NCI-H2081 (cell line): ENCODE measurements at places on chromosomes 3 and 15.

GRCh38 chr3:41103200-41103599 is 96.1 kb upstream of the CTNNB1 start:
- DNase-seq: no peak

DNA sequence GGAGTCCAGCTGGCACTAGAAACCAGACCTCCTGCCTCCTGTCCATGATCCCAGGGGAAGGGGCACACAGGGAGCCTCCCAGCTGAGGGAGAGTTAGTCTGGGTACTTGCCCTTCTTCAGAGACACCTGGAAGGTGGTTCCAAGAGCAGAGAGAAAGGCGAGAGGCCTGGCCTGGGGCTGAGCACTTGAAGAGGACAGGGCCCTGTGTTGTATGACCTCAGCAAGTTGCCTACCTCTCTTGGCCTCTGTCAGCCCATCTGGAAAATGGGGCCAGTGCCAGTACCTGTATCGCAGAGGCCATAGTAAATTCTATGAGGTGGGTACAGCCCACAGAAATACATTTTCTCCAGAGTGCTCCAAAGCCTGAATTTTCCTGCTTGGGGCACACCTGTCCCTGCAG is 19.5 kb downstream of the PTH1R start:
- DNase-seq: no peak

- peak; percentile 52 for DNase-seq
These were observed 73.8 kb upstream of the ZBED2 start for GRCh38 chr3:111668888-111669488.

DNA sequence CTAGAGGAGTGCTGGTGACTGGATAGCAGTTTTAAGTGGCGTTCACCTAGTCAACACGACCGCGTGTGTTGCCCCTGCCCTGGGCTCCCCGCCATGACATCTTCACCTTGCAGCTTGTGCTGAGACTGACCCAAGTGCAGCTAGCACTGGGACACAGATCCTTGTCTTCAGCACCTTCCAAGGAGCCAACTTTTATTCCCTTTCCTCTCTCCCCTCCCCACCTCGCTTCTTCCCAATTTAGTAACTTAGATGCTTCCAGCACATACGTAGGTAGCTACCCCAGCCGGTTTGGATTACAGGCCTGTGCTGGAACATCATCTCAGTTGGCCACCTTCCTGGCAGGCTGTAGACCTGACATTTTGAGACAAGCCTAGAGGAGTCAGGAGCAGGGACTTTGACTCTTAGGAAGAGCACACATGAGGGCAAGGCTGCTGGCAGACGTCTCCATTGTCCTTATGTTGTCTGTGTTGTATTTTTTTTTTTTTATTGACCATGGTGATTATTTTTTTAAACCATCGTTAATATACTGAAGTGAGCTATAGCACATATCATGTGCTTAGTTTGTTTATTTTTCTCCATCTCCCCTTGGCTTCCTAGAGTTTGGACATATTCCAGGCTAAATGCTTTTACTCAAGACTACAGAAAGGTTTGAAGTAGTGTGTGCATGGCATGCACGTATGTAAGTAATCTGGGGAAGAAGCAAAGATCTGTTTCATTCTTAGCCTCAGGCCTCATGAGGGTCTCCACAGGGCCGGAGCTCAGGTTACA is 61.1 kb downstream of the AAGAB start:
- DNase-seq: no peak

DNA sequence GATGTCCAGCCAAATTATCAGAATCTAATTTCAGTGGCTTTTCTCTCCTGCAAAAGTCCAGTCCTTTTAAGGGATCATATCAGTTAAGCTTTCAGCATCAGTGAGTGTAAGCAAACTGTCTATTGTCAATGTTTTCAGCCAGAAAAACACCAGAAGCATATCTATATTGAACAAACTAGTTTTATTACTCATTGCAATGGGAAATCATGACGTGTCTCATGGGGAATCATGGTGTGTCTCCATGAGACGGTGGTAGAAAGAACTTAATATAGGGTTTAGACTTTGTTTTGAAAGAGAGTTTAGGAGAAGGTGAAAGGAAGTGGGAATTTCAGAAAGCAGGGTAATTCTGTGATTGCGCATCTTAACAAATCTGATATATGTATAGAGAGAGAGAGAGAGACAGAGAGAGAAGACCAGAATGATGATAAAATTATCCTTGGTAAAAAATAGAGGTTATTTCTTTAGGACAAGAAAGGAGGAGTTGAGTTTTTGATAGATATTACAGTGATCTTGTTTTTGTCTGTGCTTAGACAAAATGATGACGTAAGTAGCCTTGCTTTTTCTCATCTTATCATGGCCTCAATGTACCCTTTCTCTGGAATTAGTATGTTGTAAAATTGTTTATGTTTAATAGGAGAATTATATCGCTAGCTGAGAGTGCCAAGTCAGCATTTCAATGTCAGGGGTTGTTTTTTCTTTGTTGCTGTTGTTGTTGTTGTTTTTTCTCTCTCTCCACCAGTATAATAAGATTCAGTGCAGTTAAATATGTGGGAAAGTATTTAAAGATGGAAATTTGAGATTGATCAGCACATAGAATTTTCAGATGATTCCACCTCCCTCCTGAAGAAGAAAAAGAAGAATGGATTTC is 129.9 kb upstream of the OSTN start:
- DNase-seq: no peak

DNA sequence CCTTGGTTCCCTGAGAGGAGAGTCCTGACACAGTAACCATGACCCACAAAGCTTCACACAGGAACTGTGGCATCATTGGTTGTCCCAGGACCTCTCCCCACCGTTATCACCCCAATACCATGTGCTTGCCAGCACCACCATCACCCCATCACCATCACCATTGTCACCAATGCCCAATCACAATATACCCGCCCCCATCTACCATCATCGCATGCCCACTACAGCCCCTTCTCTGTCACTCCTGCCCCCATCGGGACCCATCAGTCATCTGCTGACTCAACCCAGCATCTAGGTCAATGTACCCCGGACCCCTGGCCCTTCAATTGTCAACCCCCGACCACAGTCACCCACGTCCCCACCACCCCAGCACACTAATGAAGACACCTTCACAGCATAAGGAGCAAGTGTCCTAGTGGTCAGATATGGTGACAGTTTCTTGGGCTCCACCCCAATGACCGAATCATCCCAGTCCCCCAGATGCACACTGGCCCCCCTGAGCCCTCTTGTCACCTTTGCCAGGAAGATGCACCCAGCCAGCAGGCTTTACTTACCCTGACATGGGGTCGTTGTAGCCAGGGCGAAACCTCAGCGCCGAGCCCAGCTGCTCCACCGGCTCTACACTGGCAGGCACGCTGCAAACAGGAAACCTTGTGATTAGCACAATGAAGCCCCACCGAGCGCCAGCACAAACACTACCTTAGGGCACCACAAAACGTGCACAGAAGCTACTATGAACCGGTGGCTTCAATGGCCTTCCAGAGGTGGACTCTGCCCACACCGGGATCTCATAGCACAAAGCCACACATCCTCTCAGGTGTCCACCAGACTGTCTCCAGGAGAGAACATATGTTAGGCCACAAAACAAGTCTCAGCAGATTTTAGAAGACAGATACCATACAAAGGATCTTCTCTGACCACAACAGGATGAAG is 25.1 kb downstream of the SHISA5 start:
- no peak for DNase-seq

GRCh38 chr3:151303751-151304150 is 12.9 kb downstream of the GPR87 start:
- no peak for DNase-seq

- no peak for DNase-seq
These were observed 11.6 kb downstream of the H1-8 start for GRCh38 chr3:129554356-129555152.

DNA sequence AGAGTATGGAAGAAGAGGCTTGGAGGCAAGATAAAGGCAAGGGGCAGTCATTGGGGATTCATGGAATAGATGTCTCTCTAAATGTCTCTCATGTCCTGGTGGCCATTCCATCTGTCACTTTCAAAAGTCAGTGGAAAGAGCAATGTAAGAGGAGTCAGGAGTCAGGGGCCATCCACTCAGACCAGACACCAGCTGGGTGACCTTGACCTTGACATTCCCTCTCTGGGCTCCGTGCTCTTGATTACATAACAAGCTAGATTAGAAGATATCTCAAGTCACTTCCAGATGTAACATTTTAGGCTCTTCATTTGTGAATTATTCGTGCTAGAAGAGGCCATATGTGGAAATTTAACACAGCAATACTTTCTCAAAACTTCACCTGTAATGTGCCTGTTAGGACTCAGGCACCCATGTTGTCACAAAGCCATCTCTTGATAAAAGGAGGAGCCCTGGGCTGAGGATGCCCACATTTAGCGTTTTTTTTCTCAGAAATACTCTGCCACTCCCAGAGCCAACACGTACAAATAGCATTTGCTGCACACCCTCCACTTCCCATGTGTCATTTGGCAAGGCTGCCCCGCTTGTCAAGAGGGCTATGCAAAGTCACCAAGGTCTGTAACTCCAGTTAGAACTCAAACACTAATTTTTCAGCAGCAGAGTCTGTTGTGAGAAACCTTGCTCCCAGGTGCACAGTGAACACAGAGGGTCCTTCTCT is 321.7 kb downstream of the RORA start:
- no peak for DNase-seq

- DNase-seq: peak; percentile 32
These were observed 900.1 kb downstream of the ROBO1 start for GRCh38 chr3:78867409-78868372.

- DNase-seq: no peak
These were observed 5.3 kb downstream of the CCDC80 start for GRCh38 chr3:112635674-112636073.

DNA sequence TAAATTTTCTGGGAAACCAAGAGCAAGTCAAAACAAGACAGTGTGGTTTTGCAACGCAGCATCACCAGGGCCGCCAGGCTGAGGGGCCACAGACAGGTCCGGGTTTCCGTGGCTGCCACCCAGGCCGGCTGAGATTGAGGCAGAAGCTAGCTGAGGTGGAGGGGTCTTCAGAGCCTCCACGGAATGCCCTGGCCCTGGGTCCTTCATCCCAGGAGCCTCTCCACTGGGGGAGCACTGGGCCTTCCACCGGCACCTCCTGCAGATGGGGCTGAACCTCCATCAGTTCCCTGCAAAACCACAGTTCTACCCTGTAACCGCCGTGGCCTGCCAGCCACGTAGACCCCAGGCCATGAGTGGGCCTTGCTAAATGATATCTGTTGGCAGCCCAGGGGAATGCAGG is 152.7 kb downstream of the CHSY1 start:
- no peak for DNase-seq

DNA sequence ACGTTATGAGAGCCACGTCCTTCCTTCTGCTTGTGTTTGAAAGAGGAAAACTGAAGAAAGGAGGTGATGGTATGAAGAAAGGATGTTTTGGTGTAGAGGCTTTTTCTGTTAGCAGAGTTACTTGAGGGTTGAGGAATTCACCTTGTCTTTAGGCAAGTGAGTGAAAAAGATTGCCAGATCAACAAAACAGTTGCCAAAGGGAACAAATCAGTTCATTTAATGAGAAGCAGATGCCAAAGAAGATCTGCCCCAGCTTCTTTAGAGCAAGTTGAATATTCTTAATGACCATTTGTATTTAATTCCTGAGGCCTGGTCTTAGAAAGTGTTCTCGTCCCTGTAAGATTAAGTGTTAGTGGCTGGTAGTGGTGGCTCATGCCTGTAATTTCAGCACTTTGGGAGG is 2.6 kb downstream of the CHCHD6 start:
- no peak for DNase-seq

GRCh38 chr3:193040836-193041672 is 123.4 kb upstream of the MB21D2 start:
- DNase-seq: peak; percentile 77

DNA sequence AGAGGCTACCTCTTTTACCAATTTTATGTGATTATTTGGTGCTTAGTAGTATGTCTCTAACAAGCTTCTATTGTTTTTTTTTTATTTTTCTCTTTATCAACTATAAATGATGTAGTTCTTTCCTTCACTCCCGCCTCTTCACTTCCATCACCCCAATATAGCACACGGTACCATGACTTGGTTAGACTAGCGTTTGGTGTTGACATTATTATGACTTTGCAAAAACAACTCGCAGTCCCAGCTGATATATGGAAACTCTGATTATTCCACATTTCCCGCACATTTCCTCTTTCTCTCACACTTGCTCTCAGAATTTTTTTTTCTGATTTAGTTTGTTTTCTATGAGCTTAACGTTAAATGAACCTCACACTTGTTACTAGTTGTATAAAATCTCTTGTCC is 162.2 kb downstream of the GREM1 start:
- DNase-seq: no peak

GRCh38 chr15:99324082-99324620 is 72.9 kb downstream of the LRRC28 start:
- DNase-seq: no peak

GRCh38 chr3:192417017-192417416 is 310.3 kb downstream of the FGF12 start:
- no peak for DNase-seq

- DNase-seq: no peak
These were observed 13.0 kb downstream of the ZIC1 start for GRCh38 chr3:147422196-147422595.

DNA sequence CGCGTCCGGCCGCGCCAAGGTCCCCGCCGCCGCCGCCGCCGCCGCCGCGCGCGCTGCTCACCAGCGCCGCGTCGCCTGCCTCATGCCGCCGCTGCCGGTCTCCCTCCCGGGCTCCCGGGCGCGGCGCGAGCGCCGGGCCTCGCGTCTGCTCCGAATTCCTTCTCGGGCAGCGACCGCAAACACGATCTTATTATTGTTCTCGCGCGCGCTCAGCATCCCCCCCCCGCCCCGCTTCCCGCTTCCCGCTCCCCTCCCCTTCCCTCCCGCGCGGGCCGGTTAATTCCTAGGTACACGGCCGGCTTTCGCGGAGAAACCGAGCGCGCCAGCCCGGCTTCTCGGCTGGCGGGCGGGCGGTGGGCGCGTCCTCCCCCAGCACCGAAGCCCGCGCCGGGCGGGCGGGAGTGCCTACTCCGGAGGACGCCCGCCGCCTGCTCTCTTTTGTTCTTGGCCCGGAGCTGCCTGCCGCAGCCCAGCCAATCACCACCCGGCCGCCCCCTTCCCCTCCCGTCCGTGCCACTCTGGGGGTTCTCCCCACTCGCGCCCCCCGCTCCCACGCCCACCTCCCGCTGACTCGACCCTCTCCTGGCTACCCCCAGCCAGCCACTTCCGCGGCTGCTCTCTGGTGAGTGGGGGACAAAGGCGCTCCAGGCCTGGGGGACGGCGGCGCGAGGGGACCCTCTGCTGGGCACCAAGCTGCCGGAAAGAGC is at the start of gene HDGFL3:
HDGFL3 (minus strand) TSS at position 164 of the 707 bp plus-strand sequence. CDS start 409 bp downstream, outside the sequence.
- peak; percentile 63 for DNase-seq

- DNase-seq: no peak
These were observed 44.1 kb downstream of the RUBCN start for GRCh38 chr3:197692641-197693040.

DNA sequence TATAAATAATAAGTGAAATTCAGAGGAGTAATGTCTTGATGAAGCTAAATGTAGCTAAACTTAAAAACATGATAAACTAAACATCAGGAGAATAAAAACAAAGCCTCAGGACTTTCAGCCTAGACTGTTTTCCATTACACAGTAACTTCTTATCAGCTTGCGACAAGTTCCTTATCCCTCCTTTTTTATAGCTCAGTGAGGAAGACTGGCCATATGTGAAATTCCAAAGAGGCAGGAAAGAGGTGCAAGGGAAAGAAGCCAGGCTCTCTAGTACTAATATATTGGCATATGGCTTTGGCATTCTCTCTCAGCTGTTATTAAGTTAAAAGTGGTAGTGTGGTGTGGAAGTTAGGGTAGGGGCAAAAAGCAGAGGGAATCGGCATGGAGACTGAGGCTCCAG is 4.4 kb downstream of the COX17 start:
- DNase-seq: no peak
